Tracheal epithelial cell (primary cell): ENCODE measurements at places on chromosomes 4 and X. TPM values are rescaled to one million over a fixed set of nuclear protein-coding genes. Genes with fewer than 3 reads are reported as not detected.

Gene BEX5
- 1.1 and 1.2 TPM in 2 replicates for total RNA-seq

Gene TAB3
- total RNA-seq: 15.1 and 15.7 TPM in 2 replicates

Gene UVSSA
- total RNA-seq: 5.1 and 7.5 TPM in 2 replicates

Gene RBBP7
- total RNA-seq: 78.6 and 79.3 TPM in 2 replicates

Gene STATH
- not detected in 2 replicates for total RNA-seq

Gene HERC3
- 32.8 and 37.1 TPM in 2 replicates for total RNA-seq

Gene TCEAL6
- not detected in 2 replicates for total RNA-seq

Gene MXRA5
- 0.85 and 1.7 TPM in 2 replicates for total RNA-seq

Gene PGAM4
- total RNA-seq: not detected in 2 replicates

Gene MAGEB17
- not detected in 2 replicates for total RNA-seq

Gene CT45A5
- not detected in 2 replicates for total RNA-seq

Gene XK
- 0.72 and 0.85 TPM in 2 replicates for total RNA-seq

Gene PABPC5
- 0.24 TPM in 1 of 2 replicates, not detected in the other for total RNA-seq

Gene SLC10A7
- total RNA-seq: 3.9 and 4.0 TPM in 2 replicates

Gene USP17L18
- not detected in 2 replicates for total RNA-seq

Gene PLAC8
- total RNA-seq: 0.48 and 2.3 TPM in 2 replicates

Gene GPRASP3
- total RNA-seq: 1.3 and 1.7 TPM in 2 replicates

Gene IL1RAPL1
- not detected in 2 replicates for total RNA-seq

Gene DIPK2B
- total RNA-seq: under 0.01 TPM in 2 replicates

Gene LNX1
- total RNA-seq: 1.7 and 4.0 TPM in 2 replicates

Gene NLGN3
- not detected in 2 replicates for total RNA-seq

Gene TRPC3
- total RNA-seq: not detected in 2 replicates

Gene BOD1L1
- 15.8 and 21.2 TPM in 2 replicates for total RNA-seq

Gene CXCL11
- total RNA-seq: 2.2 TPM in 1 of 2 replicates, not detected in the other

Gene ASB11
- total RNA-seq: not detected in 2 replicates

Gene CSTF2
- 11.7 and 19.0 TPM in 2 replicates for total RNA-seq

Gene CXCL10
- total RNA-seq: 0.64 and 13.0 TPM in 2 replicates

Gene MCF2
- total RNA-seq: under 0.01 TPM in 2 replicates

Gene PABPC4L
- total RNA-seq: under 0.01 and 0.24 TPM in 2 replicates

Gene ATP1B4
- total RNA-seq: not detected in 2 replicates

Gene SLC7A11
- total RNA-seq: 27.2 and 98.0 TPM in 2 replicates

Gene TCEAL8
- 61.7 and 84.8 TPM in 2 replicates for total RNA-seq
